ENCODE measurements at places on chromosomes 7 and 10. TPM values are rescaled to one million over a fixed set of nuclear protein-coding genes. Genes with fewer than 3 reads are reported as not detected.

Gene MICALL2
- 9.0 TPM for total RNA-seq

DNA sequence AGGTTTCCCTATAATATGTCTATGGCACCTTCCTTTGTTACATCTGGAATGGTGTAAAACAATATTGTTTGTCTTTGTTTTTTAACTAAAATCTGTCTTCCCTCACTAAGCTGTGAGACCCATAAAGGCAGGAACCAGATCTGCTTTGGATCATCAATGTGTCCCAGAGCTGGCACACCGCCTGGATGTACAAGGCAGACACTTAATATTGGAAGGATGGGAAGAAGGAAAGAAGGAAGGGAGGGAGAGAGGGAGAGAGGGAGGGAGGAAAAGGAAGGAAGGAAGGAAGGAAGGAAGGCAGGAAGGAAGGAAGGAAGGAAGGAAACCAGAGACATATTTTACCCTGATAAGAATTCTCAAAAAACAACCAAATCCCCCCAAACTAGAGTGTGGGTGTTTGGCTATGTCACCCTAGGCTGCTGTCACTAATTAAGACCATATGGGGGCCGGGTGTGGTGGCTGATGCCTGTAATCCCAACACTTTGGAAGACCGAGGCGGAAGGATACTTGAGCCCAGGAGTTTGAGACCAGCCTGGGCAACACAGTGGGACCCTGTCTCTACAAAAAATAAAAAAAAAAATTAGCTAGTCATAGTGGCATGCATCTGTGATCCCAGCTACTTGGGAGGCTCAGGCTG, 59.6 kb downstream of the SH3PXD2A start:
- DNase-seq, result no peak

GRCh38 chr10:132840698-132841614, 55.0 kb upstream of the NKX6-2 start:
- peak; percentile 52 for DNase-seq

- DNase-seq, result no peak
These were observed 193.0 kb upstream of the SHH start for GRCh38 chr7:156005202-156005691.

GRCh38 chr10:129765664-129766550, 198.2 kb downstream of the EBF3 start:
- no peak for DNase-seq

Gene PRSS37
- total RNA-seq, result not detected

GRCh38 chr7:79137942-79138341, 315.5 kb downstream of the MAGI2 start:
- DNase-seq, result no peak

DNA sequence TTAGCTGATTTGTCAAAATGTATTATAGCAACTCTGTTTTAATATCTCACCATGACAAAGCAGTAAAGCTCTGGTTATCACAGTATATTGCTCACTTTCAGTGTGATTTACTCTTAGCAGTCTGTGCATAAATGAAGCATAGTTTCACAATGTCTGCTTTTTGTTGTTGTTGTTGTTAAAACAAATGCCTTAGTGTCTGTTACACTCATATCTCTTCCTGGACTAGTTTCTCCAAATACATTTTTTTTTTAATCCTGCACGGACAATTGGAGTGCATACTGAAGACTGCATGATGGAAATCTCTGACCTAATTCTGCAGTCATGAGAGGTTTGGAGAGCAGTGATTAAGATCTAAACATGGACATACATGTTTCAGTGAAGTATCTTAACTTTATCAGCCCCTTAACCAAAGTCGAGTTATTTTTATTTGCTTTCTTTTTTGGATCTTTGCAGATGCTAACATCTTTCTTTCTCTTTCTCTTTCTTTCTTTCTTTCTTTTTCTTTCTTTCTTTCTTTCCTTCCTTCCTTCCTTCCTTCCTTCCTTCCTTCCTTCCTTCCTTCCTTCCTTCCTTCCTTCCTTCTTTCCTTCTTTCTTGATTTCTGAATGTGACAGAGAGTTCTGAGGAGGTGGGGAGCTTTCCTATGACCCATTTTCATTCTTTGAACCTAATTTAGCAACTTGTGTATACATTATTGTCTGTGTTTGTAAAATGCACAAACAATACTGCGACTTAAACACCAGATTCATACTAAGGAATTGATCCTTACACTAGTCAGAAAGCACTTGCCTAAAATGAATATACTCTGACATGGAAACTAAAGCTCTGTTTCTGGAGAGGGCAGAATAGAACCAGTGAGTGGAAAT, 161.5 kb upstream of the AGR3 start:
- DNase-seq, result no peak

Gene TAS2R41
- not detected for total RNA-seq

- no peak for DNase-seq
These were observed 283.6 kb upstream of the LRRTM3 start for GRCh38 chr10:66642217-66642616.

GRCh38 chr10:62437696-62438095, 63.5 kb downstream of the ZNF365 start:
- DNase-seq, result no peak

- no peak for DNase-seq
These were observed 5.1 kb downstream of the ARHGAP22 start for GRCh38 chr10:48599830-48600134.

DNA sequence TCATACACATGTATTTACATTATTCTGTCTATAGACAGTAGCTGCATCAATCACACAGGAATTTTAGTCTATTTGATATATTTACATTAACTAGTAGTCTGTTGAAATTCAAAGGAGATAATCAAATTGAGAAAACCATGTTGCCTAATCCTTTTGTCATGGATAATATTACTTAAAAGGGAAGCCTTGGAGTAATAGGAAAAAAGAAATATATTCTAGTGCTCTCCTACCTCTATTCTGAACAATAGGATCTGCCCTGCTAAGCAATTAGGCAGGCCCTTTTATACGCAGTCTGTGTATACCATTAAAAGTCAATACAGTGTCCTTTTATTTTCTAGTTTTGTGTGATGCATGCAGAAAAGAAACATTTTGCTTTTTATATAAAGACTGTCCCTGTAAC, 24.5 kb downstream of the UMAD1 start:
- DNase-seq, result no peak

Gene SAMD9
- total RNA-seq, result 3.2 TPM

Gene LIPN
- not detected for total RNA-seq

- DNase-seq, result no peak
These were observed 3.5 kb downstream of the DMTF1 start for GRCh38 chr7:87155788-87156187.

Gene PRR15
- total RNA-seq, result 0.32 TPM

GRCh38 chr10:71268247-71268691, 50.8 kb upstream of the SLC29A3 start:
- peak; percentile 72 for DNase-seq

DNA sequence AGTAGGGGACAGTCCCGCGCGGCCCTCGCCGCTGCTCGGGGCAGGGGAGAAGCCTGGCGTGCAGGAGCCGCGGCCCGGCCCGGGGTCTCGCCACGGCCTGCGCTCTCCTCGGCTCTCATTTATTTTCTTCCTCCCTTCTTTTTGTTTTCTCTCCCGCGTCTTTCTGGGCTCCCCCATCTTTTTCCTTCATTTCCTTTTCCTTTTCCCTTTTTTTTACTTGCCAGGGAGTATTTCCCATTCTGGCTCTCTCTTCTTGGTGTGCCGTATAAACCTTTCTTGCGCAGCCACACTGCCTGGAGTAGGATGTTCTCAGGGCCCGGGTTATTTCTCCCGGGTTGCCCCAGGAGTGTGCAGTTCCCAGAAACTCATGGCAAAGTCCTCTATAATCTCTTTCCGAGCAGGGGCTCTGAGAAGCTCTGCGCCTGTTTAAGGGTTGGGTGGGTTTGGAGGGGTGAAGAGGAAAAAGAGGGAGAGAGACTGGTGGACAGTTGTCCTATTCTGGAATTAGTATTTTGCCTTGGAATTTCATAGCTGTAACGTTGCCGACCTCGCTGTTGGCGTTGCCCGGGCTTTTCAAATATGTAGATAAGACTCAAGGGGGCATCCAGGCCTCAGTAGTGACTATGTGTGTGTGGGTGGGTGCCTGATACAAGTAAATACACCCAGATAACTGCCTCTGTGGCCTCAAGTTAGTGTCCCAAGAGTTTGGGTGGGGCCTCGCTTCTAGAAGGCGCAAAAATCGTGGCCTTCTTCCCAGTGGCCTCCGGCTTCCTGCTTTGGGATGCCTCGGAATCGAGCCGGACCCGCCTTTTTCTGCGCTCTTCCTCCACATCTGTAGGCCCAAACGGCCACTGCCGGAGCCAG, 4.3 kb upstream of the ZNF503 start:
- DNase-seq, result no peak

DNA sequence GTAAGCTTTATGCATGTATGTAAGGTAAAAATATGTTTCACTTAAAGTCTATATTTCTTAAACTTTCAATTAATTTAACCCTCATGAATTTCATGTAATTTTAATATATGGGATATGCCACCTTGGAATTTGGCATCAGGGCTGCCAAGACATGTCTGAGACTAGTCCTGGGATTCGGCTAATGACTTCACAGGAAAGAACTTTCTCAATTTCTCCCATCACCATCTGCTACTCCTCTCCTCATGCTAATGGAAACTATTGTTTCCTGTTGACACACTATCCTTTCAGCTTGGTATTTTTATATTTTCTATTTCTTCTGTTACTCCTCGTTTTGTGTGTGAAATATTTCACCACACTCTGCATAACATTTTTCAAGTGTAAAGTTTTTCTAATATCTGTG, 205.9 kb downstream of the ARL4A start:
- no peak for DNase-seq

Gene PIP
- not detected for total RNA-seq

DNA sequence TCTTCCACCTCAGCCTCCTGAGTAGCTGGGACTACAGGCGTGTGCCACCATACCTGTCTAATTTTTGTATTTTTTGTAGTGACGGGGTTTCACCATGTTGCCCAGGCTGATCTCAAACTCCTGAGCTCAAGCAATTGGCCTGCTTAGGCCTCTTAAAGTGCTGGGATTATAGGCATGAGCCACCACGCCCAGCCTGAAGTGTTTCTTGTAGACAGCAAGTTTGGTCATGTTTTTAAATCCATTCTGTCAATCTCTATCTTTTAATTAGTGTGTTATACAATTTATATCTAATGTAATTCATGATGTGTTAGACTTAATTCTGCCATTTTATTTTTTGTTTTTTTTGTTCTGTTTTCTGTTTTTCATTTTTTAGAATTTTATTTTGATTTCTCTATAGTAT, 17.2 kb upstream of the MXI1 start:
- no peak for DNase-seq

- DNase-seq, result peak; percentile 71
These were observed 94.5 kb downstream of the SEC61G start for GRCh38 chr7:54664235-54665228.

DNA sequence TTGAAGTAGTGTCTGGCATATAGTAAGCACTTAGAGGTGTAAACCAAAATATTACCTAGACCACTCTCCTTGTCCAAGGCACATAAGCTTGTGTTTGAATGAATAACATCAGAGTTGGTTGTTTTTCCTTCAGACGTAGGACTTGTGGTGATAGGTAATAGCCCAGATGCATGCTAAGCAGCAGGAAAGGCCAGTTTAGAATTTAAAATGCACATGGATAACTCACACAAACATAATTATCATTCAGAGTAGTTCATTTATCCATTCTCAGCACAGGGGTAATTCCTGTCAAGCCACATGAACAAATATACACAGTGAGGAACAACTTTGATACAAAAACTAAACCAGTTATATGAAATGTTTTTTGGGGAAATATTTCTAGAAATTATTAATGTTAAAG, 181.0 kb upstream of the HPS1 start:
- no peak for DNase-seq

- no peak for DNase-seq
These were observed 38.4 kb downstream of the TWIST1 start for GRCh38 chr7:19079066-19079465.

Gene TSPAN13
- 16.7 TPM for total RNA-seq

Gene GLI3
- total RNA-seq, result 3.9 TPM

DNA sequence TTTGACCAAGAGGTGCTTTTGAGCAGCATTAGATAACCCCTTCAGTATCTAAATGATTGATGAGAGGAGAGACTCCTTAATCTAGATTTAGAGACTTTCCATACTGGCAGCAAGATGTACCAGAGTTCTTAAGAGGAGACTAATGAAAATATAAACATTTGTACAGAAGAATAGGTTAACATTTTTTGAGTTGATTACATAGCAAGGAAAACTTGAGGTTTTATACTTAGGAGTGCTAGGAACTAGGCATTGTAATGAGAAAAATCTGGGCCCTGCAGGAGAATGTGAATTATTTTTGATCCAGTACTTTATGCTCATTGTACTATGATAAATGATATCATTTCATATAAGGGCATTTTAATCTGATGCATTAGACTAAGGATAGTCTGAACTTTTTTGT, 261.7 kb downstream of the EXOC4 start:
- DNase-seq, result no peak

GRCh38 chr10:122468926-122469781, 7.8 kb downstream of the HTRA1 start:
- no peak for DNase-seq

Gene HABP2
- total RNA-seq, result not detected

DNA sequence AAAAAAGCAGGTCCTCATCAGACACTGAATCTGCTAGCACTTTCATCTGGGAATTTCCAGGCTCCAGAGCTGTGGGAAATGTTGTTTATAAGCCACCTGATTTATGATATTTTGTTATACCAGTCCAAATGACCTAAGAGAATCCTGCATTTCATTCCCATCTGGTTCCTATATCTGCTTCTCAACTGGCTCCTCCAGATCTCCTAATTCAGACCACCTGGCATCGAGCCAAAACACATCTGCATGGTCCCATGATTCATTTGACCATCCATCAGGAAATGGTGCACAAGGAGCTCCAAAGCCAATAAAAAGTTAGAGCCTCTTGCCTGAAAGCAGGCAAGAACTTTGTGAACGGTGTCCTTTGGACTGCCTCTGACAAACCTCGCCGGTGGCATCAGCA, 108.9 kb downstream of the IPMK start:
- no peak for DNase-seq

DNA sequence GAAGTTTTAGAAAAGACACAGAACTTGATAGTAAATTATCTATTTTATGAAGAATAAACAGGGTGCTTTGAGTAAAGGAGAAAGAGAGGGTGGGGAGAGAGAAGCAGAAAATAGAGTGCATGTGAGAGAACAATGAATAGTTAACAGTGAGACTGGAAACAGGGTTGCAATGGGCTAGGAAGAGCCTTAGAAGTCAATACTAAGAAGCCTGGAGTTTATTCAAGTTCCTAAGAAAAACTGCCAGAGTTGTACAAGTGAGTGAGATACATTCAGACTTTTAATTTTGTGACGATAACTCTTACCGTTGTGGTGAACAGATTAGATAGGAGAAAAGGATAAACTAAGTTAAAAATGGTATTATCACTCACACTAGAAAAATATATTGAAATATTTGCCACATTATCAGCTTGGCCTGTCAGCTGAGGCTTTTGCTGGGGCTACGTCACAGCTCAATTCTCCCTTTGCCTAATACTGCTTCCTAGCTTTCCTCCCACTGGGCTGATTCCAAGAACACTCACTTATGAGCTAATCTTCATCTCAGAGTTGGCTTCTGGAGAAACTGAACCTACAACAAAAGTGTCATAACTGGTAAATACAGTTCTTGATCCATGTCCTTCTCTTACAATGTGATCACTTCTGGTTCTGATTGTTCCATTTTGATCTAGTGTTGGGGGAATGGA, 92.7 kb downstream of the SEMA3D start:
- DNase-seq, result no peak
